ENCODE measurements at places on chromosomes 2 and 18.

GRCh38 chr18:24027156-24027827, 12.7 kb downstream of the TTC39C start:
- ATAC-seq = no peak

DNA sequence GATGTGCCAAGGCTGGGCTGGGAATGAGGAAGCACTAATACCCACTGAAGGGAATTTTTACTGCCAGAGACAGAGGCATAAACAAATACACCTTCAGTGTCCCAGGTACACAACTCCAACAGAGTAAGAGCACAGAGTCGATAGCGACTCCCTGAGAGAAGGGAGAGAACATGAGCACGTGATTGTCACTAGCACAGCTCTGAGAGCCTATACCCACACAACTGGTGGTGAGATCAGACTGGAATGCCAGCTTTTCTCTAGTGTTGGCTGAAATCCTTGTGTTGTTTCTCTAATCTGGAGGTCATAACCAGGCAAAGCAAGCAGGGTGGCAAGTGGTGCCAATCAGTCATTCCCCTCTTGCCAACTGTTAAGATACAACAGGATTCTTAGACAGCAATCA, 377.2 kb downstream of the CNTNAP5 start:
- no peak for ATAC-seq

- ATAC-seq = no peak
Measured at GRCh38 chr2:61471905-61472805, 1.3 kb upstream of the USP34 start.

DNA sequence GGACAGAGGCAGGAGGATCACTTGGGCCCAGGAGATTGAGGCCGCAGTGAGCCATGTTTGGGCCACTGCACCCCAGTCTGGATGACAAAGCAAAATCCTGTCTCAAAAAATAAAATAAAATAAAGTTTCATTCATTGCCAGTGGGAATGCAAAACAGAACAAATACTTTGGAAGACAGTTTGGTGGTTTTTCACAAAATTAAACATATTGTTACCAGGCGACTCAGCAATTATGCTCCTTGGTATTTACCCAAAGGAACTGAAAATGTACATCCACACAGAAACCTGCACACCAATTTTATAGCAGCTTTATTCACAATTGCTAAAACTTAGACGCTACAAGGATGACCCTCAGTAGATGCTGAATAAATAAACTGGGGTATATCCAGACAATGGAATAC, 35.8 kb downstream of the FOSL2 start:
- no peak for ATAC-seq

GRCh38 chr2:215507836-215508235, 72.0 kb upstream of the FN1 start:
- no peak for ATAC-seq

GRCh38 chr2:236928380-236929037, 157.2 kb upstream of the COPS8 start:
- ATAC-seq = no peak

- ATAC-seq = no peak
Measured at GRCh38 chr2:181250691-181251090, 206.5 kb upstream of the ITGA4 start.

- ATAC-seq = no peak
Measured at GRCh38 chr2:30920511-30920910, 113.3 kb upstream of the CAPN13 start.

DNA sequence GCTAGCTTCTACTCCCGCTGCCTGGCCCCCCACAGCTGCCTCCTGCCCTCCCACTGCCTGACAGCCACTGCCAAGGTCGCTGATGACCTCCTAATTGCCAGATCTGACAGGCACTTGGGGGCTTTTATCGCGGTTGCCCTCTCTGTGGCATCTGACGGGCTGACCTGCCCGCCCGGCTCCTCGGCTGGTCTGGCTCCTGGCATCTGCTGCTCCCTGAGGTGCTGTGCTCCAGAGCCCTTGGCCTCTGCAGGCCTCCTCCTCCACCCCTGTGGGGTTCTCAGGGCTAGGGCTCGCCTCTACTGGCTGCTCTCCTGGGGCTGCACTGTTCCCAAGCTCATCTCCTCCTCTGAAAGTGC, 43.1 kb downstream of the INHBB start:
- no peak for ATAC-seq

- ATAC-seq = no peak
Measured at GRCh38 chr2:228016402-228016801, 145.0 kb downstream of the DAW1 start.

- no peak for ATAC-seq
Measured at GRCh38 chr2:191844706-191845105, 2.2 kb downstream of the CAVIN2 start.

- no peak for ATAC-seq
Measured at GRCh38 chr18:58396144-58396543, 232.7 kb downstream of the ALPK2 start.

DNA sequence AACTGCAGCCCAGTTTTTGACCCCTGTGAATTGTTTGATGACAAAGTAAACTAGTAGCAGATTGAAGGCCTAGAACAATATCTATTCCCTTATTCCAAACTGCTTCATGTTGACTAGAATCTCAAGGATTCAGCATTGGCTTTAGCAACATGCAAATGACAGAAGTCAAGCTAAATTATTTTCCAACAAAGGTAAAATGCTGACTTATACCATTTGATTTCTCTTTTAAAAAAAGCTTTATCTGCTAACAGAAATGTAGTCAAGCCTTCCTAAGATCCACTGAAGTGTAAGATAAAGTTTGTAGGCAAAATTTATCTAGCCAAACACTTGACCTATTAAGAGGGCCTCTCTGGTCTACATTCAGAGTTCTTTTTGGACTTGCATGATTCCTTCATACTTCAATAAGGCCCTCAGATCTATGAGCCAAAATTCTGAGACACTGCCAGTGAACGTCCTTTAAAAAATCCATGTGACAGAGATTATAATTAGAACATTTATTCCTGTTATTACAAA, 9.5 kb upstream of the CYBRD1 start:
- no peak for ATAC-seq

DNA sequence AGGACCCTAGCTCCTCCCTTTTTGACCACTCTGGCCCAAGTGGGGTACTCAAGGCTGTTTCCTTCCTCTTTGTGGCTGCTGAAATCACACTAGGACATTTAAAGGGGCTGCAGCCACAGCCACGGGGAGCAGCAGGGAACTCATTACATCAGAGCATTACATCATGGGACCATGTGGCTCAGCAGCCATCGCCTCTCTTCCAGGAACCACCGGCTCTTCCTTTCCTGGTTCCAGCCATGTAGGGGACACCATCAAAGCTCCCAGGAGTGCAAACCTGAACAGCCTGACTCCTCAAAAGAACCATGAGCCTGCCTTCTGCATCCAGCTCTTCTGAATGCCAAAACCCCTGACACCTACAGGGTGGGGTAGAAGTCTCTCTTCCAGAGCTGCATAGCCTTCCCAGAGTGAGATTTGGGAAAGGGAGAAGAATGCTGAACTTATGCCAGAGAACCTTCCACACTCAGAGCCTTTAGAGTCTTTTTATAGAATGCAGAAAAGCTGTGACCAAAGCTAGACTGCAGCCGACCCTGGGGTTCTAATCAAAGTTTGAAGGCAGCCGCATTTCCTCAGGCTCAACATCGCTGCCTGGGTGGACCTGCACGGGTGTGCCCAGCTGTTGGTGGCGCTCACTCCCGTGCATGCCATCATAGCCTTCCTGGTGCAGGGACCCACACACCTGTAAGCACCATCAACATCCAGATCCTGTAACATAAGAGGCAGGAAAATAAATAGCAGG, 121.7 kb downstream of the KLHL29 start:
- ATAC-seq = no peak

Measured in stimulated activated memory B cell treated with anti-CD40 and anti-IgM and Interleukin-4, amounts not matched to agents 10 μg/mL and 1 μg/mL and 100 μg/mL, for 72 hours (primary cell).